ENCODE measurements at places on chromosomes 3 and 15.

DNA sequence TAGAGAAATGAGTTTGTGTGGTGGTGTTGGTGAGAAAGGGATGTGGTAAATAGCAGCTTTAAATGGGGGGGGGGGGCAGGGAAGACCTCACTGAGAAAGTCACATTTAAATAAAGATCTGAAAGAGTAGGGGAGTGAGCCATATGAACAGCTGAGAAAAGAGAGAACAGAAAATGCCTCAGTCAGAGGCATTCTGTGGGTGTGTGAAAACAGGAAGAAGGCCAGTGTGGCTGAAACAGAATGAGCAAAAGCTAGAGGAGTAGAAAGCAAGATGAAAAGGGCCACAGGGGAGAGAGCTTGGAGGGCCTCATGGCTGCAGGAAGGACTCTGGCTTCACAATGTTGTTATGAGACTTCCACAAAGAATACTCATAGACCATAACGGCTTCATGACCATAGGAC is 783.3 kb downstream of the ZPLD1 start:
- no peak for DNase-seq

DNA sequence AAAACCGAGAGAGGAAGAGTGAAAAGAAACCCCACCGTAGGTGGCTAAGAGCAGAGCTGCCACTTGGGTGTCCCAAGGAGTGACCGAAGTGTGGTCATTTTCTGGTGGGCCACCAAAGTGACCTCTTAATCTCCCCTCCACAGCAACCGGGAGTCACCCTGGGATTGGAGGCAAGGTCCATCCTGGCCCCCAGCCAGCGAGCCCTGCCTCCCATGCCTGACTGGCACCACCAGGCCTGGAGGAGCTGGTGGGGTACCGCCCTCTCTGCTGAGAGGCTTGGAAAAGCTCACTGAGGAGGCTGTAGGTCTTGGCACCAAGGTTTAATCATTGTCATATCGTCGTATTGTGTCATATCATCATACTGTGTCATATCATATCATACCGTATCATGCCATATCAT is 74.0 kb upstream of the TRPM1 start:
- no peak for DNase-seq

GRCh38 chr15:63004211-63004610 is 38.3 kb upstream of the TPM1 start:
- DNase-seq = no peak

GRCh38 chr15:55344206-55344605 is 25.2 kb downstream of the PIGB start:
- DNase-seq = no peak

- DNase-seq = no peak
Measured at GRCh38 chr15:70132571-70132970, 34.9 kb upstream of the TLE3 start.
